Stimulated activated CD8-positive, alpha-beta memory T cell treated with anti-CD3 and anti-CD28 coated beads, Interleukin-7, amount 100 ng/mL, for 24 hours (primary cell): ENCODE measurements at places on chromosomes 12 and 14.

DNA sequence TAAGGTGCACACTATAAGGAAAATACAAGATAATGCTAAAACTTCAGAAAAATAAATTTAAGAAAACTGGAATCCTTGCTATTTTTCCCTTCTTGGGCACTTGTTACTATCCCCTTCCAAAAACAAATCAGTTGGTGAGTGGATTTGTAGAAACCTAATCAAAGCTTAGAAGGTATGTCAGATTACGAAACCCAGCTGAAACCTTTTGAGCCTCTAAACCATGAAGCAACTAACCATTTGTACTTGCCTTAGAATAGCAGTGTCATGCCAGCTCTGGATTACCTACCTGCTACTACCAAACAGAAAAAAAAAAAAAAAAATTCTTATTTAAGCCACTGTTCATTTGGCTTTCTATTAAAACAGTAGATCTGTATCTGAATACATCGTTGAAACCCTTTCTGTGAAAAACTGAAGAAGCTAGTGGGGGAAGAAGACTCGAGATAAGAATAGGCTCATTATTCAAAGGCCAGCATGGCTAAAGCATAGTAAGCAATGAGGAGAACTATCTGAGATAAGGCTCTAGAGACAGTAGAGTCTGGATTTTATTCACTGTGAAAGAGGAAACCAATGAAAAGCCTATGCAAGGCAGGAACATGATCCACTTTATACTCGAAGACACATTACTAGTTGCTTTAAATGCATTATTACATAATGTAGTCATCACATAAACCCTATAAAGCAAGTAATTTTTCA, 30.2 kb downstream of the OSBPL8 start:
- no peak for DNase-seq

DNA sequence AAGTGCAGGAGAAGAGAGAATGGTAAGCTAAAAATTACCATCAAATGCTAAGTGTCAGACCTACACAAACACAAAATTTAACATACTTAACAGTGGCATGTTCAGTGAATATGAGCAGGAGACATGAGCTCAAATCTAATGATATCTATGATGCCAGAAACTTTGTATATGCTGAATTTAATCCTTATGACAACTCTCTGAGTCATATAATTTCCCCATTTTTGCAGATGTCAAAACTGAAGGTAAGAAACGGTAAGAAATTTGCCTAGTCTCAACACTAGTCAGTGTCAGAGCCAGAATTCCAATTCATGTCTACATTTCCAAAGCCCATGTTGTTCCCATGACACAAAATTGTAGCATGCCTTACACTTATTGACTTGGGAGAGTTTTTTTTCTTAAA, 375.8 kb downstream of the APAF1 start:
- DNase-seq, result no peak

GRCh38 chr12:5581019-5581418, 149.1 kb downstream of the NTF3 start:
- no peak for DNase-seq

GRCh38 chr12:93762059-93762719, 85.0 kb downstream of the CRADD start:
- DNase-seq, result no peak
